CD4-positive, alpha-beta T cell treated with Interleukin-6 at 100 ng/mL for 8 hours (primary cell): ENCODE measurements at places on chromosomes 4 and X.

DNA sequence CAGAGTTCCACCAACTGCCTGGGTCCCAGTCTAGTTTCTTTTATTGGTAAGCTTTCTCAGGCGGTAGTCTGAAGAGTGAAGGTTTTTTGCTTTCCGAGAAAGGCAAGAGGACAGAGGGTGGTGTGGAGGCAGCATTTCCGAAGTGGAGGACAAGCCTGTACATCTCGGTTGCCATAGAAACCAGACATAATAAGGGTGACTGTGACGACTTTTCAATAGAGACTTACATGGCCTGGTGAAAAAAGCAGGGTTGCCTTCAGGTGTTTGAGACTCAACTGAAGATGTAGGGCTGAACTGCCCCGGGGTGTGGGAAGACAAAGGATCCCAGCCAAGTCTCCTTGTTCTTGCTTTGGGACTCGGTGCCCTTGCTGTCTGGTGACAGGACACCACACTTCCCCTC lies 53.6 kb upstream of the RAB40AL start:
- no peak for DNase-seq

GRCh38 chr4:115272185-115272584 lies 158.8 kb upstream of the NDST4 start:
- no peak for DNase-seq

GRCh38 chr4:128162434-128162833 lies 101.3 kb downstream of the LARP1B start:
- DNase-seq: no peak

GRCh38 chr4:23084559-23085248 lies 392.0 kb downstream of the GBA3 start:
- no peak for DNase-seq

GRCh38 chrX:13876652-13877051 lies 59.8 kb upstream of the GPM6B start:
- DNase-seq: no peak

- DNase-seq: no peak
These were observed 4.0 kb downstream of the TIMP1 start for GRCh38 chrX:47586043-47586787.

- no peak for DNase-seq
These were observed 8.9 kb downstream of the XAGE1A start for GRCh38 chrX:52504551-52504950.

DNA sequence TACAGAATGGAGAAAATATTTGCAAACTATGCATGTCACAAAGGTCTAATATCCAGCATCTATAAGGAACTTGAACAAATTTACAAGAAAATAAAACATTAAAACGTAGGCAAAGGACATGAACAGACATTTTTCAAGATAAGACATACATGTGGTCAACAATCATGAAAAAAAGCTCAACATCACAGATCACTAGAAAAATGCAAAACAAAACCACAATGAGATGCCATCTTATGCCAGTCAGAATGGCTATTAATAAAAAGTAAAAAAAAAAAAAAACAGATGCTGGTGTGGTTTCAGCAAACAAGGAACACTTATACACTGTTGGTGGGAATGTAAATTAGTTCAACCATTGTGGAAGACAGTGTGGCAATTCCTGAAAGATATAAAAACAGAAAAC lies 75.8 kb upstream of the IL13RA2 start:
- DNase-seq: no peak

- DNase-seq: no peak
These were observed 224.5 kb upstream of the PGRMC2 start for GRCh38 chr4:128512161-128512560.

DNA sequence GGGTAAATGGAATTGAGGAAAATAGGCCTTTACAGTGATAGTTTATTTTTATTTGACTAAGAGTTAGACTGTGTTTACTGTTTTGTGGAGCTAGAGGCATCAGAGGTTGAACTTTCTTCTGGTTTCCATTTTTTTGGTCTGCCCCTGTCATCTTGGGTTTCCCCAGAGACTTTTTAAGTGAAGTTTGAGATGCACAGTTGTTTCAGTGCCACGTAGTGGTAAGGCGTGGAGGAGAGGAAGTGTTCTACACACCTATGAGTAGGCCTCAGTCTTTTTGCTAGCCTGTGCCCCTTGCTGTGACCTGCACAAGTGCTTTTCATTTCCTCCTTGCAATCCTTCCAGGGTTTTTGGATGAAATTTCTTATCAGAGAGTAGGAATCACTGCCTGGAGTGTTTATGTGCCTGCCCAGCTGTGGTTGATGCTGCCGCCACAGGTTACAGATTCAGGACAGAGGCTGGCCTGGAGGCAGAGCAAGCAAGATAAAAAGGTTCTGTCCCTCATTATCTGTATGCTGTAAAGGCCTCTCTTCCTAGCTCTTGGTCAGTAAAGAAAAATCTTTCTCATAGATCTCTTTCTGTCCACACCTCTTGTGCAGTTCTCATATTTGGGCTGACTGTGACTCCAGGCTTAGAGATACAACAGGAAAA lies 12.5 kb upstream of the HSFX4 start:
- DNase-seq: no peak

DNA sequence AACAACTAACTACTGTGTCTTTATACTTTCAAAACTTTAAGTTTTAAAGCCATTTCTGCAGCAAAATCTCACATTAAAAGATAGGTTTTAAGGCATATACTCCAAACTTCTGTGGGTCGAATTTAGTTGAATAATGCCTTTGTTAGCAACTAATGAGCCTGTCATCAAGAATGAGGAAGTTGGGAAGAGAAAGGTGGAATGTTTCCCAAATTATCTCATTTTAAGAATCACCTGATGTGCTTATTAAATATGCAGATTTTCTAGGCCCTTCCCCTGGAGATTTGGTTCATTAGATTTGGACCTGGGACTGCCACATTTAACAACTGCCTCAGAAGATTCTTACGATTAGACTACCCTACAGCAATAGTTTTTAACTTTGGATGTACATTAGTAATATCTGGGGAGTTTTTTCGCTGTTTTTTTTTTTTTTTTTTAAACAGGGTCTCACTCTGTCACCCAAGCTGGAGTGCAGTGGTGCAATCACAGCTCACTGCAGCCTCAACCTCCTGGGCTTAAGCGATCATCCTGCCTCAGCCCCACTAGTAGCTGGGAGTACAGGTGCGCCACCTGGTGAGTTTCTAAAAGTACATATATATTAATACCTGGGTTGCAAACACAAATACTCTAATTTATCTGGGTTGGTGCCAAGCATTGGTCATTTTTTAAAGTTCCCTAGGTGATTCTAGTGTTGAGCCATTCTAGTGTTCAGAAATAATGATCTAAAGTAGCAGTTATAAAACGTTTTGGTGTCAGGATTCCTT lies 16.1 kb upstream of the TASL start:
- DNase-seq: peak; percentile 36

- no peak for DNase-seq
These were observed 73.9 kb upstream of the MED14 start for GRCh38 chrX:40809210-40809609.

GRCh38 chrX:154378059-154378798 lies 866 bp upstream of the EMD start:
- no peak for DNase-seq

GRCh38 chrX:107576841-107577240 lies 51.5 kb upstream of the PRPS1 start:
- DNase-seq: no peak

DNA sequence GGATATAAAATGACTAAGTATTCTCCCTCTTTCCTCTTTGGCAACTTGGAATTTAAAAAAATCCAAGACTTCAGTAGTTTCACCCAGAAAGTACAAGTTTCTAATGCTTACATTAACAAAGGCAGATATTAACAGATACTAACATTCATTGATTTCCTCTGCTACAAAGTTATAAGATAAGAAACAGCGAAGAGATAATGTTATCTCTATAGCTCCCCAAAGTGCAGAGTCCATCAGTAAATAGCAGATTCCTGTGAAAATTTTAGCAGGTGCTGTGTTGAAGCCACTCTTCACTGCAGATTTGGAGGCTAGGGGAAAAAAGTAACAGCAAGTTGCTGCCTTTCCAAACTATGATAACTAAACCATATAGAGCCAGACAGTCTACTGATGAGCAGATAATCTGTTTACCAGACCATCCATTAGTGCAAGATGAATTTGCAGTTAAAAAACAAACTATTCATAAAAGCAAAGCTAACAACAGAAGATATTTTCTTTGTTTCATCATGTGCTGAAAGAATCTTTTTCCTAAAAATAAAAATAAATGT lies 3.3 kb upstream of the CAMK2D start:
- no peak for DNase-seq

GRCh38 chr4:151204925-151205524 lies 71.9 kb upstream of the PRSS48 start:
- DNase-seq: no peak

DNA sequence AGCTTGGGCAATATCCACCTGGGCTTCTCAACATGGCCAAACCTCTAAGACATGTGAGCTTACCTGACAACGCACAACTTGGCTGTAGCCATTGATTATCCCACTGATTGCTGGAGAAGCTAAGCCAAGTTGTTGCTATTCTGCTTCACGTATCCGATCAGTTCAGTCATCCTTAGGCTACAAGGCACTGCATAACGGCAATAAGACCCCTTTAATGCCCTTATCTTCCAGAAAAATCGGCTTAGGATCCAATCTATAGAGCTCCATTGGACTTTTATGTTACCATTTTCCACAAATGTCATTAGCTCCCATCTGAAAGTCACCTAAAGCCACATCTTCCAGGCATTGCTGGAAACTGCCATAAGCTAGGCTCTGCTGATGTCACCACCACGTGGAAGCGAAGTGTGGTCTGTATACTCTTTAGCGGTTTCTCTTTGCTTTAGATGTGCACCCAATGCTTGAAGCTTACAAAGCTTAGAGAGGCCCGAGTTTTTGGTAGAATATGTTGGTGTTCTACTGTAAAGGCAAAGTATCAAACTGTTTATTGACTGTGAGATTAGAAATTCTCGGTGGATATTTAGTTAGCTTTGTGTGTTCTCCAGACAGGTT lies 163.1 kb downstream of the CPE start:
- no peak for DNase-seq

DNA sequence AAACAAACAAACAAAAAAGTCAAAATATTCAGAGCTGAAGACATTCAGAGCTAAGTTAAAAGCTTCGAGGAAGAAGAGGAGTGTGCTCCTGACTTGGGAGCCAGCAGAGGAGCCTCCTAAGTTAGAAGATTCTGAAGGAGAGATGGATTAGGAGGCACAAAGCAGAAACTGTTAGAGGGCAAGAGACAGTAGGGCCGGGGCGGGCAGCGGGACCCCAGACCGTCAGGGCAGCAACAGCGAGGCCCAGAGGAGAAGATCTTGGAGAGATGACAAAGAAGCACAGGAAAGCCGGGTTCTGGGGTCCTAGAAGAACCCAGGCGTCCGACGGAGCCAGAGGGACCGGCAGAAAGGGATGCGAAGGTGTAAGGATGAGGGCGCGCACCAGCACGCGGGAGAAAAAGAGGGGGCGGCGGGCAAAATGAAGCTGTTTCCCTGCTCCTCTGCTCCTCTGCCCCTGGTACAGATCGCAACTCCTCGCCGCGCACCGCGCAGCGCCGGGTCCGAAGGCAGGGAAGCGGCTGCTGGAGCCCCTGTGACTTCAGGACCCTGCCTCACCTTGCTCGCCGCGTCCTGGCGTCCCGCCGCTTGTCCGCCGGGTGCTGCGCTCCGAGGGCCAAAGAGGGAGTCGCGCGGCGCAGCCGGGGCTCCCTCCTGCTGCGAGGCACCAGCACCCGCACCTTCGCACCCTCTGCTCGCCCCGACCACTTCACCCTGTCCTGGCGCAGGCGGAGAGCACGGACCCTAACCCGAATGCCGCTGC lies 477 bp downstream of the KLHL13 start:
- no peak for DNase-seq

GRCh38 chr4:87420276-87420830 lies 2.0 kb upstream of the NUDT9 start:
- no peak for DNase-seq

- no peak for DNase-seq
These were observed 76.3 kb downstream of the ATP10D start for GRCh38 chr4:47561331-47561730.

GRCh38 chr4:85632981-85633380 lies 158.0 kb downstream of the ARHGAP24 start:
- DNase-seq: no peak
